Amniotic epithelial cell (primary cell): ENCODE measurements at places on chromosomes 12 and 14.
A peak's percentile ranks its signal among the peaks of the same experiment; 100 is the strongest.

- no peak for DNase-seq
Measured at GRCh38 chr12:108315486-108316105, 23.5 kb downstream of the CMKLR1 start.

GRCh38 chr14:47392326-47392725 is 283.1 kb downstream of the MDGA2 start:
- DNase-seq = no peak

DNA sequence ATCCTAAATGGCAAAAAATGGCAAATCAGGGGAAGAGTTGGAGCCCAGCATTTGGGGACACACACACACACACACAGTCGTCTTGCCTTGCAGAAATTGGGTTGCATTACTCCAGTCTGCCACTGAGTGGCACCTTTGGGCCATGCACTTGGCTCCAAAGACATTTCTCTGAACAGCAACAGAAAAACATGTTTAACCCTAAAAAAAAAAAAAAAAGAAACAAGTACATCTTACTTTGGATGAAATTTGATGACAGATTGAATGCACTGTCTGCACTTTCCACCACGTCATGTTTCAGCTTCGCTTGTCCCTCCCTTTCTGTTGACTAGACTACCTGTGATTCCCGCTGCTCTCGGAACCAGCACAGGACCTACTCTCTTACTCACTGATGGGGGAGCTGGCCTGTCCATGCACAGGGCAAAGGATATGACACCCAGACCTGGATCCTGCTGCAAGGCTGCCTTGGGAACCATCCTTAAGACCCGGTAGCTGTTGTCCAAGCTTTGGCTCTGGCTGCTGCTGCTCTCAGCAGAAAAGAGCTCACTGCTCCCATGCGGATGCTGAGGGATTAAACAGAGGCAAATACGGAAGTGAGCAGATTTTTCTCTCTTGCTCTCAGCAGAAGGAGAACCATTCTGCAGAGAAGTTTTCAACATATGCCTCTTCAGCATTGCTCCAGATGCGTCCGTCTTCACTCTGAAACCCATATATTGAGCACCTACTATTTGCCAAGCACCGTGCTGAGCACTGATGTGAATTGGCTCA is 376.8 kb downstream of the DPF3 start:
- DNase-seq = peak; percentile 77

- no peak for DNase-seq
Measured at GRCh38 chr14:91115986-91116770, 2.3 kb downstream of the DGLUCY start.

DNA sequence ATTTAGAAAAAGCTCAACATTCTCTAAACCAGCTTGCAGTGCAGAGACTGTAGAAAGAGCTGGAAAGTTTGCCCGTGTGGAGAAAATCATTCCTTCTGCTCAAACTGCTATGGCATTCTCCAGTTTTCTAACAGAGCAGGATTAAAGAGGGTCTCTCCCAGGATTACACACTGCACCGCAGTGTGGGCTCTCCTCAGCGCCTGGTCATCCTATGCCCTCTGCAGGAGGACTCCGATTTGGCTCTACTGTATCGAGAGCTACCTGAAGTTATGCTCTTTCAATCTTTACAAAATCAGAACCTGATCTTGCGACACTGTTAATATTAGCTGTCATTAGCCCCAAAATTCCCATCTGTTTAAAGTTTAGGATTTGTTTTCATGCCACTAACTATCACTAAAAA is 33.0 kb downstream of the BHLHE41 start:
- peak; percentile 9 for DNase-seq

GRCh38 chr12:121970581-121971300 is 50.9 kb upstream of the BCL7A start:
- DNase-seq = no peak

DNA sequence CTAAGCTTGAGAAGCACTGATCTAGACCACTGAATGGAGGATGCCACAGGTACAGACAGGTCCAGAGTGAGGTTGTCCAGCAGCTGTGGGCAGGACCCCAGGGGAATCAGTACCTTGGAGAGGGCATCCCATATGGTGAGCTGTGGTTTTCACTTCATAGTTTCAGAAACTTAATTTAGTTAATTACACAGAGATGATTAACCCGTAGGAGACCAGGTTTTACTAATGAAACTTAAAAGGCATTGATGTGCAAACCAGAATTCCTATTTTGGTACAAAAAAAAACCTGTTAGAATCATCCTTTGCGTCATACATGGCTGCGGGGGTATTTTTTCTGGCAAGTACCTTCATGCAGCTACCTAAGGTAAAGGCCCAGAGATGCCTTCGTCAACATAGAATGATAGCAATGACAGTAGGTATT is 159.3 kb downstream of the DACT1 start:
- peak; percentile 29 for DNase-seq

DNA sequence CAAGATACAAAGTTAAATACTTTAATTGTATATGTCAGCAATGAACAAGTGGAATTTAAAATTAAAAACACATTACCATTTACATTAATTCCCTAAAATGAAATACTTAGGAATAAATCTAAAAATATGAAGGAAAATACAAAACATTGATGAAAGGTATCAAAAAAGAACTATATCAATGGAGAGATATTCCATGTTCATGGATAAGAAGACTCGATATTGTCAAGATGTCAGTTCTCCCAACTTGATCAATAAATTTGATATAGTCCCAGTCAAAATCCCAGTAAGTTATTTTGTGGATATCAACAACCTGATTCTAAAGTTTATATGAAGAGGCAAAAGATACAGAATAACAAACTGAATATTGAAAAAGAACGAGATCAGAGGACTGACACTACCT is 33.5 kb downstream of the GPR68 start:
- DNase-seq = no peak

DNA sequence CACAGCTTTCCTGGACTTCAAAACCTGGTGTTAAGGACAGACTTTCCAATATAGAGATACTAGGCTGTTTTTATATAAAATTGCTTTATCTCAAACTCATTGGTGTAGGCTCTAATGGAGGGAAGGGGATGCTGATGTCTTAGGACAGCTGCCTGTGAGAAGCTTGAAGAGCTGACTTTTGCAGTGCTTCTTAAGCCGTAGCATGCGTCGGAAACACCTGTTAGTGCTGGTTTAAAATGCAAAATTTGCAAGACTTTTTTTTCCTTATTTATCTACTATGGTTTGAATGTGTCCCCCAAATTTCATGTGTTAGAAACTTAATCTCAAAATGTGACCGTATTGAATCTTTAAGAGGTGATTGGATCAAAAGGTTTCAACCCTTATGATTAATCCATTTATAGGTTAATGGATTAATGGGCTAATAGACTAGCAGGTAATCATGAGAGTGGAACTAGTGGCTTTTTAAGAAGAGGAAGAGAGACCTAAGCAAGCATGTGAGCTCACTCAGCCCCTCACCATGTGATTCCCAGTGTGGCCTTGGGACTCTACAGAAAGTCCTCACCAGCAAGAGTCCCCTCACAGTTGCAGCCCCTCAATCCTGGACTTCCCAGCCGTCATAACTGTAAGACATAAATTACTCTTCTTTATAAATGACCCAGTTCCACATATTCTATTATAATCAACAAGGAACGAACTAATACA is 60.9 kb upstream of the FUT8 start:
- no peak for DNase-seq
